Midbrain (tissue), 1 donor: ENCODE measurements at places on chromosomes 3 and 15.

DNA sequence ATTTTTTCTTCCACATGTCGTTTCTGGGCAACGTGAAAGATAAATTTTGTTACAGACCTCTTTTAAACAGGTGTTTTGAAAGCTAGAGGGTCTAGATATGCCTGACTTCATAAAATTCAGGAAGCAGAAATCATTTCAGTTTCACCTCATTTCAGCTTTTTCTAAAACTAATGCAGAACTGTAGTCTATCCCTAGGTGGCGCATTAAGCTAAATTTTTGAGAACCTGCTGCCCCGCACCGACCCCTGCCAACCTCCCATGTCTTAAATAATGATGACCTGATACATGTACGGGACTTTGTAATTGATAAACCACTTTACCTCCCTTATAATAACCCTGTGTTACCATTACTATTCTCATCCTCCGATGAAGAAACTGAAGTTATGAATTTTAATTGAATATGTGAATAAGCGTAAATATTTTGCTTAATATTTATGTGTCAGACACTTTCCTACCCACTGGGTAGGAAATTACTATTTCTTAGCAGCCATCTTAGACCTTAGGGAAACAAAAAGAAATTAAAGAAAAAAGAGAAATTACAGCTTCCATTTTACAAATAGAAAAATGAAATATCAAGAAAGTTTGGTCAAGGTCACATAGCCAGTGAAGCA is 78.7 kb upstream of the GCNT3 start:
- peak; percentile 9 for DNase-seq

GRCh38 chr3:141250828-141251227 is 19.2 kb downstream of the PXYLP1 start:
- DNase-seq, result no peak

GRCh38 chr3:71315431-71315830 is 268.1 kb downstream of the FOXP1 start:
- no peak for DNase-seq

DNA sequence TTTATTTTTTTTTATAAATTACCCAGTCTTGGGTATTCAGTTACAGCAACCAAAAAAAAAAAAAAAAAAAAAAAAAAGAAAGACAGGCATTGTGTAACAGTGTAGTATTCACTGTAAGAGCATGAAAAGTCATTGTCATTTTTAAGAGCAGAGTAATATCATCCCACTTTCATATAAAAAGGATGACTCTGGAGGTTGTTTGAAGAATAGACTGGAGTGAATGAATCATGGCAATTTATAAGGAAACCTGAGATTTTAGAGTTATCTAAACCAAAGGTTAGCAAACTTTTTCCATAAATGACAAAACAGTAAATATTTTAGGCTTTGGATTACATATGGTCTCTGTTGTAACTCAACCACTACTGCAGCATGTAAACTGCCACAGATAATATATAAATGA is 794.9 kb downstream of the NTRK3 start:
- no peak for DNase-seq

- no peak for DNase-seq
These were observed 152.3 kb downstream of the FBN1 start for GRCh38 chr15:48493084-48493762.

- no peak for DNase-seq
These were observed 78.8 kb downstream of the PDCD6IP start for GRCh38 chr3:33877187-33877586.

GRCh38 chr3:127455541-127456450 is 134.7 kb downstream of the TPRA1 start:
- peak; percentile 52 for DNase-seq

DNA sequence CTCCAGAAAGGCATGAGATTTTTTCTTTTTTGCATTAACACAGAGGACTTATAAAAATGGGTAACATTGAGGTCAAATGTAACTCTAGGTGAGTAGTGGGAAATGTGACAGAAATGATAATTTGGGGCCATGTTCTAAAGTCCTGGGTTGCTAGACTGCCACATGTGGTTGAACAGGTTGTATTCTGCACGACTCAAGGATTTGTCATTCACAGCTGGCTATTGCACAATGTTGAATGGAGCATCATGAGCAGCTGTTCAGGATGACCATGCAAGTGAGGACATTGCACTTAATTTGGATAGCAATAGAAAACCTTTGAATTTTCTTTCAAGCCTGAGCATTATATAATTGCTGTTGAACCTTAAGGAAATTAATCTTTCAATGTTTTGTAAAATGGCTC is 396.6 kb downstream of the NAALADL2 start:
- no peak for DNase-seq
